ENCODE measurements at places on chromosomes 4 and X.

DNA sequence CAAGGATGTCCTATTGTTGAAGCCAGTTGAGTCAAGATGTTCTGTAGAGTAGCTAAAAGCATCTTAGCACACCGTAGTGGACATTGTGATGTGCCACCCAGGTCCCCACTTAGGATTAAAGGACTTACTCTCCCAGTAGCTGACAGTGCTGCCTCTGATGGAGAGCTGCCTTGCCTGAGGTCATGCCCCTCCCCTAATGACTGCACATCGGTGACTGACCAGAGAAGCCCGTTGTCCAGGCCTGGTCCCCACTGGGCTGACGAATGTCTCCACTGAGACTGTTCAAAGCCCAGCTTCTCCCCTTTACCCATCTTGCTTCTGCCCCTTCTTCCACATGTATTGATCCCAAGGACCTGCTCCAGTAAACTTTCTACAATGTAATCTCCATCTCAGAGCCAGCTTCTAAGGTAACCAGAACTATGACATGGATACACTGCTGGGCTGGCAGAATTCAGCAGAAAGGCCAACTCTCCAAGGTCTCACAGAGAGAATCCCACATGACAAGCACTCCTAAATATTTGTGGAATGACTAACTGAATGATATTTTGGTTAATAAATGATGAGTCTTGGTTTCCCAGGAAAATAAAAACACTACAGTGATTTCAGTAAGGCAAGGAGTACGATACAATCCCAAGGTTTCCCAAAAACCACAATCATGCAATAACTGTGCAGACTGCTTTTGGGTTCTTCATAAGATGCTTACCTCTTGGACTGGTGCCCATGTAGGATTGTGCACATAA, 82.4 kb upstream of the TMEM150C start:
- no peak for DNase-seq

DNA sequence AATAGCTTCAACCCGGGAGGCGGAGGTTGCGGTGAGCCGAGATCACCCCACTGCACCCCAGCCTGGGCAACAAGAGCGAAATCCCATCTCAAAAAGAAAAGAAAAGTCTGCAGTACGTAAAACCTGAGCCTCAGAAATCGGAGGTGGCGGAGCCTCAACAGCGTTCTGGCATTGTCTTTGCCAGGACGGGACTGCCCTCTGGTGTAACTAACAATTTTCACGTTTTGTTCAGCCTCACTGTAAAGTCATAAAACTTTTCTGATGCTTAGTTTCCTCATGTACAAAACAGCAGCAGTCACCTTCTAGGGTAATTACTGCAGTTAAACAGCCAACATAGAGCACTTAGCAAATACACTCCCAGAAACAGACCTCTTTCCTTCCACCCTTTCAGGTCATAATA, 121.7 kb downstream of the RBM47 start:
- DNase-seq: no peak

DNA sequence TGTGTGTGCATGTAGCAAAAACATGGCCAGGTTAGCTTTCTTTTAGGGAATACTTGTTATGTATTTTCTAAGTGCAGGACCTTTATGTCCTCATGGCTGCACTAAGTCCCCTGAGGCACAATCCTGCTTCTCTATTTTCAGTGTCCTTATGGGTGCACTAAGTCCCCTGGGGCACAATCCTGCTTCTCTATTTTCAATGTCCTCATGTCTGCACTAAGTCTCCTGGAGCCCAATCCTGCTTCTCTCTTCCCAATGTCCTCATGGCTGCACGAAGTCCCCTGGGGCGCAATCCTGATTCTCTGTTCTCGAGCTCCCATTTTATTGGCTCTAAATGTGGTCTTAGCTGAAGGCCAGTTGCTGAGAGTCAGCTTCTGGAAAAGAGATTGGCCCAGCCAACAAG, 49.7 kb upstream of the GPRIN3 start:
- DNase-seq: no peak

- DNase-seq: no peak
These were observed 69.8 kb upstream of the SLC7A11 start for GRCh38 chr4:138311771-138312535.

GRCh38 chrX:3407781-3408180, 61.3 kb upstream of the MXRA5 start:
- DNase-seq: no peak

GRCh38 chrX:84156821-84157220, 31.2 kb downstream of the RPS6KA6 start:
- DNase-seq: no peak
